ENCODE measurements at places on chromosomes 12 and 14.

DNA sequence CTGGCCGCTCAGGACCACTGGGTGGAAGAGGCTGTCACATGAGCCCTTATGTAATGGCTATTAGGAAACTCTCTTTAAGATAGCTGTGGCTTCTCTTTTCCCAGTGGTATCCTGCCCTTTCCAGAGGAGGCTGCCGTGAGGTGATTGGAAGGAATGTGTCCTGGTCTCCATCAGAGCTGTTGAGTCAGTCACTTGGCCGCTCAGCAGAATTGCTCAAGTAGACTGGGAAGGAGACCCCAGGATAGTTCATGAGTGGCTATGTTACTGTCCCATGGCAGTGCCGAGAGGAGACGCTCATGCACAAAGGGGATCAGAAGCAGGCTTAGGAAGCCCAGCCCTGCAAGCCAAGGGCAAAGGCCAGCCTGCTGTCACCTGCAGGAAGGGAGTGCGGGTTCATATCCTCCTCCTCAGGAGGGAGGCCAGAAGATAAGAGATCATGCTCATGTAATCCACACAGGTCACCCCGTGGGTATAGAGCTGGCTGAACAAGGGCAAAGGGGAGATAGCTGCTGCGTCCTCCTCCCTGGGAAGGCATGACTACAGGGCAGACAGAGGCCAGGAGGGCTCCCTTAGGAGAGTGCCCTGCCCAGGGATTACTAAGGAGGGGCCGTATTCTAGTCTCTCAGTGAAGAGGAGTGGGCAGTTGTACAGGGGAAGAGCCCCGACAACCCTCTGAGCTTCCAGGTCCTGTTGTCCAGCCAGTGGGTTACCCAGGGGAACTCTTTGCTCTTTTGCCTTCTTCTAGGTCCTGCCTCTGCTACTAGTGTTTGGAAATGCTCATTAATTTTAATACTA lies 137.0 kb upstream of the MAX start:
- DNase-seq = no peak

DNA sequence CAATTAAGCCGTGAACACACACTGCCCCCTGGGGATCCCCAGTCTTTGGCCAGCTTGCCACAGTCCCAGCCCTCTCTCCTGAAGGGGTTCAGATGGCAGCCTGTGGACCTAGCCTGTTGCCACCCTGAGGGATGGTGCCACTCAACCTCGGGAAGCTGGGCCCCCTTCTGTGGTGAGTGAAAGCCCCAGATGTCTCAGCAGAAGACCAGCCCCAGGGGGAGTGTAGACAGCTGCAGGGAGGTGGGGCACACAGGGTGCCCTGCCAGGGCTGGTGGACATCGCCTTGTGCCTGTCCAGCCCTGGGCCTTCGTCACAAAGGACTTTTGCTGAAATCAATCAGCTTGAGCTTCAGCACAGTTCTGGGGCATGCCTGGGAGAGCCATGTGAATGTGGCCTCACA lies 32.4 kb downstream of the C14orf132 start:
- DNase-seq = no peak

DNA sequence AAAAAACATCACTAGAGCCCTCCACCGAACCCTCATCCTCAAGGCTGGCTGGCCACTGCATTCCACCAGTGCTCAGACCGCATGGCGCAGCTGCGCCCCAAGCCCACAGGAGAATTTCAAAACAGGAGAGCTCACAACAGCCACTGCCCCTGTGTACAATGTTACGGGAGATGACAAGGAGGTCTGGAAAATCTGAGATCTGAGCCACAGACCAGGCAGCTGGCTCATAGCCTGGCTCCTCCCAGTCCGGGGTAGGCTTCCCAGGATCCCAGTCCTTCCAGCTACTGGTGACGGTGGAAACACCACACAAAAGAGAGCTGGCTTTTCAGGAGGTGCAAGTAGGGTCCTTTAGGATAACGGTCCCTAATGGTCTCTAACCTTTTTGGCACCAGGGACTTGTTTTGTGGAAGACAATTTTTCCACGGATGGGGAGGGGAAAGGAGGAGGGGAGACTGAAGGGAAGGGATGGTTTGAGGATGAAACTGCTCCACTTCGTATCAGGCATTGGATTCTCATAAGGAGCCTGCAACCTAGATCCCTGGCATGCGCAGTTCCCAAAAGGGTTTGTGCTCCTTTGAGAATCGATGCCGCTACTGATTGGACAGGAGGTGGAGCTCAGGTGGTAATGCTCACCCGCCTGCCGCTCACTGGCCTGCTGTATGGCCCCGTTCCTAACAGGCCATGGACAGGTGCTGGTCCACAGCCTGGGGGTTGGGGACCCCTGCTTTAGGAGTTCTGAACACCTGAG lies 23.0 kb upstream of the NRDE2 start:
- DNase-seq = no peak

DNA sequence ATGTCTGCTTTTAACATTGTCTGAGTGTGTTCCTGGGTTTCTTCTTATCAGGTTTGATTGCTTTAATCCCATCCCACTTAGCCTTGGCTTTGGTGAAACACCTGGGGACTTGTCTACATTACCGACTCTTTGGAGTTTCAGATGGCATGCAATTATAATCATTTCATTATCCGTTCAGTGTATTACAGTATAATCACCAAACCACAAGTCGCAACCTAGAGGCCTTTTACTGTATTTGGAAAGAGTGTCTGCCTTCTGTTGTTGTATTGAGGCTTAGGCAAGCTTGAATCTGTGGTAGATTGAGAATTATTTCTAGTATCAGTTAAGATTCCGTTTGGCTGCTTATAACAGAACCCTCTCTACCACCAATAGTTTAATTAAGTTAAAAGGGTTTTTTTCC lies 103.9 kb downstream of the TGFB3 start:
- DNase-seq = no peak

DNA sequence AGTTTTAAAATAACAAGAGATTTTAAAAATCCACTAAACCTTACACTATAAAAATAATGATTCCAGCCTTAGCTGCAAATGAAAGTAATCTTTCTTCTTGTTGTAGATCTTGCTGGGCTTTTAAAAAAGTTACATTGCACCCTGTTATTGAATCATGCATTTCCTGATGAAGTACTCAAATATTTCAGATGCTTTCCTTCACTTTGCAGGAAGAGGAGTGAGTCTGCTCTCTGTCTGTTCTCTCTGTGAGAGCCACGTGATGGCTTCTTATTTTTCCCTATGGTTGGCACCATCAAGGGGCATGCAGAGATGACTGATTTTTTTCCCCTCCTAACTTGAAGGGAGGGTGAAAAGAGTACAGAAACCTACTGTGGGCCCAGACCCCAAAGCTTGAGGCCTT lies 262.7 kb downstream of the ATP23 start:
- DNase-seq = no peak

GRCh38 chr12:42589465-42590329 lies at the start of gene PRICKLE1:
Gene PRICKLE1, minus strand, starts transcription at chr12:42589746. Its CDS starts 117,230 bp downstream, at chr12:42472516.
- DNase-seq = no peak

GRCh38 chr12:42912367-42912766 lies 322.8 kb upstream of the PRICKLE1 start:
- no peak for DNase-seq

GRCh38 chr12:64688219-64688618 lies 71.0 kb downstream of the GNS start:
- no peak for DNase-seq

DNA sequence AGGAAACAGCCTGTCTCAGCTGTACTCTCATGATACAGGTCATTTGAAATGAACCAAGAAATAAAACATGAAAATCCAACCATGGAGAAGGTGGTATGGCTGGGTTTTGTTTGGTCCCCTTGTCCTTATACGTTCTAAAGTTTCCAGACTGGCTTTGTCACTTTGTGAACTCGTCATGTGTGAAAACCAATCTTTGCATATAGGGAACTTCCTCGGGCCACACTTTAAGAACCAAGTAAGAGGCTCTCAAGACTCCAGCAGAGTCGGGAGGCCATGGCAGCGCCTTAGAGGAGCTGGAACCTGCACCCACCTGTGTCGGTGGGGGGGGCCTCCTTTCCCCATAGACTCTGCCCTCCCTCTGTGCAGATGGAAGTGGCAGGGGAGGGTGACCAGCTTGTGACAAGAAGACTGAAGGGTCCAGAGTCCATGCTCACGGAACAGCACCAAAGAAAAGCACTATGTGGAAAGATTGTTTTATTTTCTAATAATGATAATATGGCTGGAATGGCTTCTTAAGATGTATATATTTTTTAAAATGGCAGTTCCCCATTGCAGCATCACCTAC lies 125.3 kb downstream of the ESRRB start:
- no peak for DNase-seq

All from hematopoietic multipotent progenitor cell treated with erythropoietin and hydrocortisone succinate and interleukin-3 and kit ligand, for 15 days (in vitro differentiated cells).